ENCODE measurements at places on chromosomes 6 and 20.

DNA sequence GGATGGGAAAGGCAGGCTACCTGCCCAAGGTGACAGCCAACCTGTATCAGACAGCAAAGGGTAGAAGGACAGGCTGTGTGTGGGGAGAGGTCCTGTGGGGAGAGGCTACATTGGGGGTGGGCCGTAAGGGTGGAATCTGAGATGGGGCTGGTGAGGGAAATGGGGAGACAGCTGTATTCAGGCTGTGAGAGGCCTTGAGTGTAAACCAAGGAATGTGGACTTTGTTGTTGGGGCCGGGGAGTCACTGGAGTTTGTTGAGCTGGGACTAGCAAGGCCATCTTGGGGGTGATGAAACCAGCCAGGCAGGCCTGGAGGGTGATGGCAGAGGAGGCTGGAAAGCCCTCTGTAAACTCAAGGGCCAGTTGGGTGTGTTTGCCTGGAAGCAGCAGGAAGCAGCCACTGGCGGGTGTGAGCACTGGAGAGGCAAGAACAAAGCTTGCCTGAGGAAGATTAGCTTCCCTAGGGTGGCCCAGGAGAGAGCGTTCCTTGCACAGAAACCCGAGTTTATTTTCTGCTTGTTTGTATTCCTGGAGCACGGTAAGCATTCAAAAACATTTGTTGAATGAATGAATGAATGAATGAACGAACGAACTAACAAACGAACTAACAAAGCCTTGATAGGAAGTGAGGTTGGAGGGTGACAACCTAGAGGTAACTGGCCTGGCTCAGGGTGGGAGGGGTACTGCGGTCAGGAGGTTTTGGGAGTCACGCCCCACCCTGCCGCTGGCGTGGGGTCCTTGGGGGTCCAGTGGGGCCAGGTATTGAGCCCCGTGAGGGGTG lies 18.9 kb downstream of the TTBK1 start:
- DNase-seq, result no peak

- no peak for DNase-seq
Measured at GRCh38 chr20:32678948-32679347, 5.2 kb upstream of the C20orf203 start.

DNA sequence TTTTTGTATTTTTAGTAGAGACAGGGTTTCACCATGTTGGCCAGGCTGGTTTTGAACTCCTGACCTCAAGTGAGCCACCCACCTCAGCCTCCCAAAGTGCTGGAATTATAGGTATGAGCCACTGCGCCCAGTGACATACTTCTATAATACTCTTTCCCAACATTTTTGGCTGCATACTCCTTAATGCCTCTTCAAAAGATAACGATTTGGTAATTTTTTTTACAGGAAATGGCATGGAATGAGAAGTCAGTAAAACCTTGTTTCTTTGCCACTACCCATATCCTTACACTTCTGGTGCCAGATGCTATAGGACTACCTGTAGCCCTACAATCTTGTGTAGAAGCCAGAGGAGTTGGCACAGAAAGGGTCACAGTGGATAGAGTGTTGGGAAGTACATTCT lies 41.4 kb upstream of the SGK1 start:
- no peak for DNase-seq

DNA sequence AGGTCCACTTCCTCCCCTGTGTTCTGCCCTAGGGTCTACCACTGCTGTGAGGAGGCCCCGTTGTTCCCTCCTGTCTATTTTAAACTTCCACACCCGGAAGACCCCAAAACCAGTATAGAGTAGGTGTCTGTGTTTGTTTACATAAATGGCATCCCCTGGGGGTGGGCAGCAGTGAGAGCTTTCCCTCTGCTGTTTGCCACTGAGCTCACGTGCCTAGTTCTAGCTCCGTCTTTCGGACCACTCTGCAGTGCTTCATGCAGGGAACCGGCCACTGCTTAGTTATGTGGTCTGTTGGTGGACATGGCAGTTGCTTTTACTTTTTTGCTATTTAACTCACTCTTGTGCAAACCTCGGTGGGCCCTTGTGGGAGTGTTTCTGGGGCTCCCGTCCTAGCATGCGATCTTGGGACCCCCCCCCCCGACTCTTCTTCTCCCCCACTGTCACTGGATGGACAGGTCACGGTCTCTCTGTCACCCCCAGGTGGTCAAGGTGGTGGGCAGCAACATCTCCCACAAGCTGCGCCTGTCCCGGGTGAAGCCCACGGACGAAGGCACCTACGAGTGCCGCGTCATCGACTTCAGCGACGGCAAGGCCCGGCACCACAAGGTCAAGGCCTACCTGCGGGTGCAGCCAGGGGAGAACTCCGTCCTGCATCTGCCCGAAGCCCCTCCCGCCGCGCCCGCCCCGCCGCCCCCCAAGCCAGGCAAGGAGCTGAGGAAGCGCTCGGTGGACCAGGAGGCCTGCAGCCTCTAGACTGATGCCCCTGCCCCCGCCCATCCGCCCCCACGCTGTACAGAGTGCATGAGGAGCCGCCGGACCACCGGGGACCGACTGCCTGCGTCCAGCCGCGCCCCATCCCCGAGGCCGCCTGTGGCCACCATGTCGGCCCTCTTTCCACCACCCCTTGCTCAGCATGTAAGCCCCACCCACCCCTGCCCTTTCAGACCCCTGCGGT lies 40.9 kb downstream of the VSTM2L start:
- no peak for DNase-seq

GRCh38 chr6:137414599-137414998 lies 79.6 kb downstream of the OLIG3 start:
- DNase-seq, result no peak

GRCh38 chr6:75281653-75282052 lies 2.9 kb downstream of the TMEM30A start:
- no peak for DNase-seq

- no peak for DNase-seq
Measured at GRCh38 chr20:39491711-39492110, 529.6 kb downstream of the DHX35 start.

- DNase-seq, result no peak
Measured at GRCh38 chr6:148557796-148558321, 189.0 kb upstream of the UST start.

DNA sequence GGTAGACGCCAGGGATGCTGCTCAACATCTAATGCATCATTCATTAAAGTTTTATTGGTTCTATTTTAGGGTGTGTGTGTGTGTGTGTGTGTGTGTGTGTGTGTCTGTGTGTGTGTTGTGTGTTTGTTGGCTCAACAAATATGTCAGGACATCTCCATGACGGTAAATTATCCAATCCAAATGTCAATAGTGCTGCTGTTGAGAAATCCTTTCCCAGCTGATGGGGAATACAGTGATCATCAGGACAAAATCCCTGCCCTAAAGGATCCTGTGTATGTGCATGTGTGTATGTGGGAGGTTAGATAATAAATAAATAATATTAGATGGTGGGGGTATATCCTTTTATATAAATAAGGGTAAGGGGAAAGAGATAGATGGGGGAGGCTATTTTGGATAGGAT lies 59.6 kb downstream of the RNF144B start:
- no peak for DNase-seq

DNA sequence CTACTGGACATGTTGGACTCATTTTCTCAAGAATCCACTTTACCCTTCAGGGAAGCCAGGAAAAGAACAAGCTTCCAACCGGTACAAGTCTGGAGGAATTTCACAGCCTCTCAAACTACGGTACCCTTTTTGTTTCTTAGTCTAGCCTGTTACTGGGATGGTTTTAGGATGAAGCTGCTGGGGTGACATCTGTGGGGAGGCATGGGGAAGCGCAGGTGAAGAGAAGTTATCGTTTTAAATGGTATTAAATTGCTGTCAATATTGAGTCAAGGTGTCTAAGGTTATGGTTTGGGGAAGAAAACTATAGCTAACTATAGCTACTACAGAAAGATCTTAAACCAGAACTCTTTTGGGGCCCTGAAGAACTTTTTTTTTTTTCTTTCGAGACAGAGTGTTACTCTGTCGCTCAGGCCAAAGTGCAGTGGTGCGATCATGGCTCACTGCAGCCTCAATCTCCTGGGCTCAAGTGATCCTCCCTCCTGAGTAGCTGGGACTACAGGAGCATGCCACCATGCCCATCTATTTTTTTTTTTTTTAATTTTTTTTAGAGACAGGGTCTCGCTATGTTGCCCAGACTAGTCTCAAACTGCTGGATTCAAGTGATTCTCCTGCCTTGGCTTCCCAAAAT lies 128.7 kb downstream of the RIN2 start:
- no peak for DNase-seq

- no peak for DNase-seq
Measured at GRCh38 chr20:40488401-40488800, 200.6 kb downstream of the MAFB start.

- DNase-seq, result no peak
Measured at GRCh38 chr6:68838571-68838970, 203.5 kb downstream of the ADGRB3 start.

DNA sequence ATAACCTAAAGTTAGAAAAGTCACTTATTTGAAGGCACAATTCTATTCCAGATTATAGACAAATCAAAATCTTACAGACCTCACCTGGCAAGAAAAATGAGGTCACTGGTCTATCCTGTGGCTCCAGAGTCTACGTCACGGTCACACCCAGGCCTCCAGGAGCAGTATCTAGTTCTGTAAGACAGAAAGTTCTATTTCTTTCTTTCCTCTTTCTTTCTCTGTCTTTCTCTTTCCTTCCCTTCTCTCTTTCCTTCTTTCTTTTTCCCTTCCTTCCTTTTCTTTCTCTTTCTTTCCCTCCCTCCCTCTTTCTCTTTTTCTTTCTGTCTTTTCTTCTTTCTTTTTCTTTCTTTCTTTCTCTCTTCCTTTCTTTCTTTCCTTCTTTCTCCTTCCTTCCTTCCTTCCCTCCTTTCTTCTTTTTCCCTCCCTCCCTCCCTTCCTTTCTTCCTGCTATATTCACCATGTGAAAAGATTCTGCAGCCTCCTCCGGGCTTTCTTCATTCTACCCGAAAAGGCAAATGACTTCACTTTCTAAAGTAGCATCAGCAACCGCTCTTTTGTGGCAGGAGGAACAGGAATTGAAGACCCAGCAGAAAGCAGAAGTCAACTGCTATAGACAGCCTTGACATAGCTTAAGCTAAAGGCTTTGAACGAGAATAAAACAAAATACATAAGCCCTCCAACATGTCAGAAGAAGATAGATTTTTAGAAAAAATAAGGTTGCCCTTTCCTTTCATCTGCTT lies 83.9 kb upstream of the SIRPG start:
- DNase-seq, result no peak

GRCh38 chr6:46893648-46894047 lies 28.1 kb downstream of the ADGRF5 start:
- DNase-seq, result no peak

All from NCI-H1417 treated with DMSO at 0.1 percent for 48 hours (cell line).